ENCODE measurements at places on chromosomes 7 and 10. TPM values are rescaled to one million over a fixed set of nuclear protein-coding genes. Genes with fewer than 3 reads are reported as not detected.

ELFN1 gene
- total RNA-seq = not detected

PAX4 gene
- total RNA-seq = not detected

PGAM1 gene
- 406 TPM for total RNA-seq

GIMAP8 gene
- 35.9 TPM for total RNA-seq

NPC1L1 gene
- total RNA-seq = not detected

XRCC2 gene
- total RNA-seq = 13.5 TPM

FAM237B gene
- total RNA-seq = not detected

FAM25C gene
- total RNA-seq = not detected

DNA sequence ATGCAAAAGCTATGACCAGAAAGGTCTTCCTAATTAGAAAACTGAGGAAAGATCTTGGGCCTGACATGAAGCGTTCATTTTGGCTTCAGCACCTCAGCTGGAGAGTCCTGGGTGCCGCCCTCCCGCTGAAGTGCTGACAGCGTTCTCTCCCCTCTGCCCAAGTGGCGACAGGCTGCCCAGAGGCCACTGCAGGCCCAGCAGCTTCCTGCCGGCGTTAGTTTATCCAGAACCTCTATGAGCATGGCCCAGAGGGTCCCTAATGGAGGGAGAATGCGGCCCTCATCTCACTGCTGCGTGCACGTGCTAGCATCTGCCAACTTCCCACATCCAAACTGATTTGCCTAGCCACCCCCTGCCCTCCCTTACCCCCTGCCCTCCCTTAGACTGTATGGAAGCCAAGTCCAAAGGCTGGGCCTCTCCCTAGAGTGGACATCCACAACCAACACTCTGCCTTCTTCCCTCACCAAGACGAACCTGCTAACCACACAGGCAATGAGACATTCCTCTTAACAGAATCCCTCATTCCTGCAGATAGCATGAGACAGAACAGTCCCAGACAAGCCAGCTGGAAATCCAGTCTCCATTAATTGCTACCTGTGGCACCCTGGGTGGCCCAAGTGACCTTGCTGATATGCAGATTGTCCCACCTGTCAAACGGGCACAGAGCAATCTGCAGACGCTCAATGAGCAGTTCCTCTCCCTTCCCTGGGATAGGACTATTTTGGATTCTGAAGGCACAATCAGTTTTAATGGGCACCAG, 108.4 kb downstream of the C10orf90 start:
- no peak for DNase-seq

- DNase-seq = no peak
Observed at GRCh38 chr7:50687575-50688225, 95.0 kb downstream of the GRB10 start.

DNA sequence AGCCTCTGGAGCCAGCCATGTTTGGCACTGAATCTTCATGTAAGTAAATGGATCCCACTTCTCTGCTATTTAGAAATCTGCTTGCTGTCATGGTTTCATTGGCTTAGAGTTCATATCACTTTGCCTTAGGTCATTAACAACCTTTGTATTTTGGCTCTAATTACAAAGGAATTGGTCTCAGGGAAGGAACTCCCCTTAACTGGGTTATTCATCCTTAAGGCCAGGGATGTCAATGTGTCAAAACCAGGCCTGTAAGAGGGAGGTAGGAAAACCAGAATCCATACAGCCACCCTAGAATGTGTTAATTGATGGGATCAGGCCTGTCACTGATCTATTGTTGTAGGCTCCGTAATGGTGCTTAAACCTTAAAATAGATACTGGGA, 67.3 kb downstream of the ST7 start:
- DNase-seq = no peak

GRCh38 chr10:37754538-37755323, 102.7 kb downstream of the ZNF248 start:
- no peak for DNase-seq

DNA sequence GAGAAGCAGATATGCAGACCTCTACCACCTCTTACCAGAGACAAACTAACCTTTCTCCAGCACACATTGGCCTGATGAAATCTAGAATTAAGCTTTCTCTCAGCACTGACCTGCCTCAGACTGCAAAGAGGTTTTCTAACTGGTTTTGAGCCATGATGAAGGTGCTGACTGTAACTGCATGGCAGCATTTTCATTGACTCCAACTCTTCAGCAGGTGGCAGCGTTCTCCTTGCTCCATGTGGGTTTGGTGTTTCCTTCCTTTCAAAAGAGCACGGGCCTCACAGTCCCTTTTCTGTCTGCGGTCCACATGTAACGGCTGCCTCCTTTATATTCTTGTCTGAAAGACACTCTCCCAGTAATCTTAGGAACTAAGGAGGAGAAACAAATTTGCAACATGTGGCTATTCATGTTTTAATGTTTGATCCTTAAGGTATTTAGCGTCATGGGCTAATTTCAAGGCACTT, 12.6 kb downstream of the KLLN start:
- DNase-seq = peak; percentile 71

DNA sequence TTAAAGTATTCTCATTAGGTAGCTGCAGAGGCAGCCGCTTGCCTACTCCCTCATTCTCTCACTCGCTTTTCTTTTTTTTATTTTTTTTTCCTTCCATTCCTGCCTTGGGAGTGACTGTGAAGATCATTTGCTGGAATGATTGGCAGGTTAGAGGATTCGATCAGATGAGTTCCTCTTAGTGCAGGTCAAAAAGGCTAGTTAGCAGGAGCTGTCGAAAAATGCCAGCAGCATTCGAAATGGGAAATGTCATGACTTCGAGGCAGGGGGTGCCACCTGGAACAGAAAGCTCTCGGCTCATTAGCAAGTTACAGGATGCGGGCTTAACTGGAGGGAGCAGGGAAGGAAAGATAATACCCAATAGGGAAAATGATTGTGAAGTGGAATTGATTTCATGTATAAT, 137.5 kb upstream of the FZD1 start:
- no peak for DNase-seq

- no peak for DNase-seq
Observed at GRCh38 chr7:303425-303824, 13.5 kb downstream of the FOXL3 start.

- no peak for DNase-seq
Observed at GRCh38 chr10:47453141-47454007, 30.5 kb downstream of the ANXA8 start.

GRCh38 chr10:74598891-74599566, 227.4 kb upstream of the KAT6B start:
- DNase-seq = no peak

DNA sequence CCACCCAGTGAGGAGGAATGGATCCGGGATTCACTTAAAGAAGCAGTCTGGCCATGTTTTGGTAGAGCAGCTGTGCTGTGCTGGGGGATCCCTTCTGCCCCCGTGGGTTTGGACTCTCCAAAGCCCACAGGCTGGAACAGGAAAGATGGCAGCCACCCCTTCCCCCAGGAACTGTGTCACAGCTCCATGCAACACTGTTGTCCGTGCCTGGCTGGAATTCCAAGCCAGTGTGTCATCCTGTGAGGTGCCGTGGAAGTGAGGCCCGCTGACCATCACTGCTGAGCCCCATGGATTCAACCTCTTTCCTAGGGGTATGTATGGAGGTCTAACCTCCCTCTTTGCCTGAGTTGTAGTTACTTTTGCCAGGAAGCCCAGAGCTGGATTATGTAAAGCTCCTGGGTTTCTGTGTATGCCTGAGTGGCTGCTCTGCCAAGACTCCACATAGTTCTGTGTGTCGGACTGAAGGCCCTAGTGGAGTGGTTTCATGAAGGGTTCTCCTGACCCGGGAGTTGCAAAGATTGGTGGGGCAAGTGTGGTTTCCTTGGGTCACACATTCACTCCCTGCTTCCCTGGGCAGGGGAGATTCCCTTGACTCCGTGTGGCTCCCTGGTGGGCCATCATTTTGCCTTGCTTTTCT, 35.1 kb upstream of the PCGF5 start:
- DNase-seq = no peak

DNA sequence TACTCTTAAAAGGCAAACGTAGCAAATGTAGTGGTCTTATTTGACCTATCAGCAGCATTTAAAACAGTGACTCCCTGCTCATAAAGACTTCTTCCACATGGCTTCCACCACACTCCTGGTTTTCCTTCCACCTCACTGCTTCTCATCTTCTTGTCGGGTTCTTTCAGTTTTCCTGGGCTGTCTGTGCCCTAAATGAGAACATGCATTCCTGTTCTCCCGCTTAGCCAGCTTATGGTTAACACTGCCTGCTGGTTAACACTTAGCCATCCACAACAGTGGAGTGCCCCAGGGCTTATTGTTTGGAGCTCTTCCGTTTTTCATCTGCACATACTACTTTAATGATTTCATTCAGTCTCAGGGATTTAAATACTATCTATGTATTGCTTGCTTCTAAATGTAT, 34.3 kb upstream of the EXOC6 start:
- DNase-seq = no peak

- DNase-seq = no peak
Observed at GRCh38 chr10:14539176-14539575, 208.5 kb upstream of the FRMD4A start.

DNA sequence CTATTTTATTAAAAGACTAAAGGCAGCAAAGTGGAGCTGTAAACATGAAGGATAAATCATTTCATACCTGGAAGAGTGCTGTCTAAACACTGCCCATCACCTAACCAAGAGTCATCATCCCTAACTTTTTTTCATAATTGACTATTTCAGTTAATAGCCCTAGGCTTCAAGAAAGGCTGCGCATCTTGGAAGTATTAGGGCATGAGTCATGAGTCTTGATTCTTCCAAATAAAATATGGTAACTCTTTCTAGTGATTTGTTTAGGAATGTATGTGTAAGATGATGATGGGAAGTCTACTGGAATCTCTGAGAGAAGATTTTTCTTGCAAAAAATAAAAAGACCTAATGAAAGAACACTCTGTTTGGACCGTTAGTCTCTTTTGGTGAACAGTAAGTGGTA, 207.7 kb upstream of the AHR start:
- DNase-seq = no peak

DNA sequence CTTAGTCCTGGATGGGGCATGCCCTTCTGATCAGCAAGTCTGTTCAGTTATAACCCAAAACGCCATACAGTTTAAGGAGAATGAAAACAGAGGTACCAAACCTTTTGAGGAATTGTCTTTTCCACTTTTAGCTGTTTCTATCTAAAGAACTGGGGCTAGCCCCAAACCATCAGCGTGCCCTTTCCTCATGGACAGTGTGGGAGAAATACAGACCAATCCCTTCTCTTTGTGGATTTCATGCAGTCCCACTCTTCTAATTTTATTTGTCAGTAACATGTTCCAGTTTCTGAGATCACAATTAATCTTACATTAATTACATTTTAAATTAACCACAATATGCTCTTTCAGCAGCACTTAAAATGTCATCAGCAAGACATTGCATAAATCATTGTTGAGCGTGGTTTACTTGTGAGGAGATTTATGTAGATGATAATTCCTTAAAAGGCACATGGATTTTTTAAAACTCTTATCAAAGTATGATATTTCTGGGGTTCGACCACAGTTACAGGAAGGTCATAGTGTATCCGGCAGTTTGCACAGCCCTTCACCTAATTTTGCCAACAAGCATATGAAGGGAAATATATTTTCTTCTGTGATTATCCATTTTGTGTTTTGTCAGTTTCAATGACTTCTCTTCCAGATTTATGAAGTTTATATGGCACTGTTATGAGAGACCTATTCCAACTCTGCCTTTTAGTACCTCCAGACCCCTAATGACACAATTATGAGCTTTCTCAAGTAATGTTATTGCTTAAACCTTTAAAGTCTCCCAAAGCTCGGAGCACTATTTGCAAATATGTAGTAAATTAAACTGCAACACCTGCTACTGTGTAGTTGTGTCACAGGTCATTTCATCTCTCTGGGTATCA, 868.4 kb upstream of the C7orf33 start:
- DNase-seq = no peak

DNA sequence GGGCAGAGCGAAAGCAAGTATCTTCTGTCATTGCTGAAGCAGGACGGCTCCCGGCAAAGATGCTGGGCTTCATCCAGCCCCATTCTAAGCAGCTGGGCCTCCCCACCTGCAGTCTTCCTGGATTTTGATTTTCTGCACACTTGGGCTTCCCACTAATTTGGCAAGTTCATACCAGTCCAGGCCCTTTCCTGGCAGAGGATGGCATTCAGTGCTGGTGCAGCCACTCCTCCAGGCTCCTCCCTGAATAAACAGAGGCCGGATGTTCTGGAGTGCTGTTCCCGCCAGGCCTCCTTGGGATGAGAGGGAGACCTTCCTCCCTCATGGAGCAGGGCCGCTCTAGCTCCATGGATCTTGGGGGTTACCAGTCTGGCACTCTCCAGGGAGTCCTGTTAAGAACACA, 3.4 kb downstream of the BAG3 start:
- no peak for DNase-seq

DNA sequence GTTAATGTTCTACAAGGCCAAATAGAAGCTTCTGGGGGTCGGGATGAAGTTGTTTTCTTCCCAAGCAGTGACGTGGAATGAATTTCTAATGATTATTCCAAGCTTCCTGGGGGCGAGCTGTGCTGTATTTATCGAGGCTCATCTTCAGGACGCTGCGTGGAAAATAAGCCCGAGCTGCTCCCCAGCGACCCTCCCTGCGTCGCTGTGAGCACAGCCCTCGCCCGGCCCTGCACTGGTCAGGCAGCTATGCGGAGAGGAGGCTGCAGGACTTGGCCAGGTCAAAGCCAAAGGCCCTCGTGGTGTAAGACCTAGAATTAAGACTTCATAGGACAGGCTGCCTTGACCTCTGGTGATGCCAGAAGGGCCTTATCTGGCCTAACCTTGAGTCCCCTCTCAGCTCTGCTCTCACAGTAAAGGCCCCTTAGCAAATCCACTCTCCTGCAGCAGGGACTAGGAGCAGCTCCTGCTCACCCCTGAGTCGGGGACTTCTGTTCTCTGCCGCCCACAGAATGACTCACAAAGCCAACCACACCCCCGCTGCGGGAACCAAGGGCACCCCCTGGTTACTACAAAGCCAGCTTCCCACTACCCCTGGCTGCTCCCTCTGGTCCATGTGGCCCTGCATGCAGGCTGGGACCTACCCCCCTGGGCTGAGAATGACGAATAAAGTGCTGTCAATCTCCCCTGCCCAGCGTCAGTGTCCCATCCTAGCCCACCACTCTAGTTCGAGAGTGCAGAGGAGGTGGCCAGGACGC, 501.6 kb downstream of the TCERG1L start:
- no peak for DNase-seq

DNA sequence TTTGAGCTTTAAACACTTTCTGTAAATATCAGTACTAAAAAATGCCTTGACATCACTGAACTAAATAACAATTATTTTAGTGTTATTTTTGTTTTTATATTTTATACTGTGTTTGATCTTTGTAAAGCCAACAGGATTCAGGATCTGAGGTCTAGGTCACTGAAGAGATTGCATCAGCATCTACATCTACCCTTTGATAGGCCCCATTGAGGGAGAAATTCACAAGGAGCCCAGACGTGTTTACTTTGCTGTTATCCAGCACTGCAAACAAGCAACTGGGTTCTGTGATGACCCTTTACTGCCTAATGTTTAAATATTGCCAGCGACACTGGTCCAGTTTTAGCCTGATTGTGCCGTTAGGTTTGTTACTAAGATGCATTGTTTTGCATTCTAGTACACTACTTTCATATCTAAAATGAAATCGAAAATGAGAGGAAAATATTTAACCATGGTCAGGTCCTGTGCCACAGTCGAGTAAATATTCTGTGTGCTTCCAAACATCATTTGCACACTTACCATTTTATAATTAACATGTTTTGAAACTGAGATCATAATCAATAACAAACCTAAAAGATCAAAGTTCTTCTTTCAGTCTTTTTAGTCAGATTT, 48.7 kb downstream of the SP8 start:
- no peak for DNase-seq

GRCh38 chr10:44240584-44241205, 144.2 kb downstream of the CXCL12 start:
- no peak for DNase-seq

GRCh38 chr7:27064661-27065060, 31.1 kb downstream of the HOXA1 start:
- DNase-seq = no peak

Data from activated CD4-positive, alpha-beta T cell treated with anti-CD3 and anti-CD28 coated beads, Interleukin-2, amount 10 ng/mL, durations not matched to agents 7 days and 5 days (primary cell).